ENCODE measurements at places on chromosomes 1 and 21. TPM values are rescaled to one million over a fixed set of nuclear protein-coding genes. Genes with fewer than 3 reads are reported as not detected.

TNNT2 gene
- 9.8 TPM for total RNA-seq

GRCh38 chr1:18646091-18646785 lies 15.6 kb downstream of the PAX7 start:
- H3K4me3 ChIP-seq = peak overlapping the region; percentile 28
- peaks cover 14% of the 10 kb centered on the region for H3K4me1 ChIP-seq
- H3K27me3 ChIP-seq = peaks cover 23% of the 10 kb centered on the region
- no peak for DNase-seq

- H3K27ac ChIP-seq = no peak overlapping the region
- H3K4me3 ChIP-seq = no peak overlapping the region
- H3K4me1 ChIP-seq = no peaks in the 10 kb centered on the region
- H3K27me3 ChIP-seq = no peaks in the 10 kb centered on the region
Observed at GRCh38 chr1:185446131-185446530, 129.1 kb upstream of the IVNS1ABP start.

LCK gene
- total RNA-seq = 6.4 TPM

GRCh38 chr1:204837440-204838084 lies 33.1 kb upstream of the NFASC start:
- H3K27me3 ChIP-seq = no peaks in the 10 kb centered on the region
- DNase-seq = no peak
- no peaks in the 10 kb centered on the region for H3K36me3 ChIP-seq
- H3K4me3 ChIP-seq = no peak overlapping the region
- H3K4me1 ChIP-seq = peaks cover 10% of the 10 kb centered on the region

LAMC2 gene
- total RNA-seq = 13.3 TPM

CHRNB2 gene
- 0.74 TPM for total RNA-seq

OR2L2 gene
- total RNA-seq = 0.25 TPM

GRCh38 chr1:10835822-10836421 lies 39.5 kb upstream of the CASZ1 start:
- no peak for DNase-seq
- H3K4me1 ChIP-seq = peaks cover 14% of the 10 kb centered on the region
- H3K27ac ChIP-seq = no peak overlapping the region
- H3K36me3 ChIP-seq = no peaks in the 10 kb centered on the region

- H3K27ac ChIP-seq = peak overlapping the region; percentile 100
- no peak for DNase-seq
- H3K36me3 ChIP-seq = no peaks in the 10 kb centered on the region
- H3K4me1 ChIP-seq = peaks cover 60% of the 10 kb centered on the region
- H3K4me3 ChIP-seq = peak overlapping the region; percentile 89
- no peaks in the 10 kb centered on the region for H3K27me3 ChIP-seq
Observed at GRCh38 chr1:15618655-15619525, 1.6 kb downstream of the DDI2 start.

- no peaks in the 10 kb centered on the region for H3K36me3 ChIP-seq
- peaks cover 83% of the 10 kb centered on the region for H3K4me1 ChIP-seq
- no peak overlapping the region for H3K27ac ChIP-seq
Observed at GRCh38 chr1:223837206-223837605, 8.5 kb downstream of the TP53BP2 start.

DCDC2B gene
- not detected for total RNA-seq

DNA sequence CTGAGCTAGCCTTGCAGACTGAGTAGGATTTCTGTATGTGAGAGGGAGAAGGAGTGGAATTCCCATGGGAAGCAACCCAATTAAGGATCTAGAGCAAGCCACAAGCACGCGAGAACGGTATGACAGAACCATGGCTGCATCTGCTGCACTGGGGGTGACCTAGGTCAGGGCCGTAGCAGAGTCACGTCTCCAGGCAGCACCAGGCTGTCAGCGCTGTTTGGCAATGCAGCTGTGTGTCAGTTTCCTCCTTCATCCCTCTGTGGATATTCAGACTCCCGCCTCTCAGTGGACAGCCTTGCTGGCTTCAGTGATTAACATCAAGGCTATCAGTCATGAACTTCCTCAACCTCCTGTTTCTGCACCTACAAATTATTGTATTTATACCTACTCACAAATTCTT lies 118.1 kb upstream of the PPP2R5A start:
- H3K27me3 ChIP-seq = no peaks in the 10 kb centered on the region
- no peak for DNase-seq
- H3K4me3 ChIP-seq = no peak overlapping the region
- H3K27ac ChIP-seq = no peak overlapping the region

OR2L3 gene
- not detected for total RNA-seq

- H3K27ac ChIP-seq = peak overlapping the region; percentile 96
- no peak for DNase-seq
- peaks cover 97% of the 10 kb centered on the region for H3K4me1 ChIP-seq
- no peaks in the 10 kb centered on the region for H3K36me3 ChIP-seq
- no peak overlapping the region for H3K4me3 ChIP-seq
Observed at GRCh38 chr1:27567146-27567526, 36.8 kb downstream of the AHDC1 start.

DNA sequence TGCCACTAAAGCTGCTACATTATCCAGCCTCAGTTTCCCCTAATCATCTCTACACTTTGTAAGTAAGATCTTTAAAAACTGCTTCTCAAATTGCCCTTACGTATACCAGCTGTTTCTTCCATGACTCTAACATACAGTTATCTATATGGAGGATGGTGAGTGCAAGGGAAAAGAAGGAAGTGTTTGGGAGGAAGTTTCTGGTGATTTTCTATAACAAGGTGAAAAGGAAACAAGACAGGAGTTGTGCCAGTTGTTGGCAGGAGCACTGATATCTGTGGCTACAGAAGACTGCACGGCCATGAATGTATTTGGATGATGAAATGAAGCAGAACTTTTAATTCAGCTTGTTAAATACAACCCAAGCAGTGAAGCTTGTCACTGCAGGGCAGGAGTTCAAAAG lies 32.3 kb upstream of the NHLH2 start:
- H3K27me3 ChIP-seq = no peaks in the 10 kb centered on the region
- H3K4me1 ChIP-seq = no peaks in the 10 kb centered on the region
- H3K36me3 ChIP-seq = no peaks in the 10 kb centered on the region
- H3K27ac ChIP-seq = no peak overlapping the region
- no peak overlapping the region for H3K4me3 ChIP-seq

- H3K4me1 ChIP-seq = peaks cover 44% of the 10 kb centered on the region
- H3K27me3 ChIP-seq = no peaks in the 10 kb centered on the region
- peak overlapping the region; percentile 95 for H3K27ac ChIP-seq
Observed at GRCh38 chr1:1020415-1021009, 592 bp downstream of the AGRN start.

DNA sequence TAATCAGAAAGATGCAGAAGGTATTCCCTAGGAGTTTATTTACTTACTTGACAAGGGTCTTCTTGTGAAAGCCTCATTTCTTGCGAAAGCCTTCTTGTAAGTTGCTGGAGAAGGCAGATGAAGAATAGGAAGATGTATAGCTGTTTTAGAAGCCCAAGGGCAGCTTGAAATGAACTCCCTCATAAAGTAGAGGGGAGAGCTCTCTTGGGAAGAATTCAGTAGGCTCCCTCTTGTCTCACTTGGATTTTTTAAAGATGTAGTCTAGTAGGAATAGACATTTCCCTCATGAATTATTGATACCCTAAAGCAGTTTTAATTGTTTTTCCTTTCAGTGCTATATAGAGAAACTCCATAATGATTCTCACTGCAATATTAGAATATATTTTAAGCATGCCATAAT lies 639.2 kb upstream of the CXADR start:
- no peaks in the 10 kb centered on the region for H3K27me3 ChIP-seq
- peaks cover 10% of the 10 kb centered on the region for H3K4me1 ChIP-seq
- no peak overlapping the region for H3K27ac ChIP-seq
- H3K36me3 ChIP-seq = no peaks in the 10 kb centered on the region

GRCh38 chr1:21630571-21631343 lies 38.4 kb downstream of the RAP1GAP start:
- H3K4me1 ChIP-seq = no peaks in the 10 kb centered on the region
- no peak for DNase-seq
- no peak overlapping the region for H3K4me3 ChIP-seq
- no peaks in the 10 kb centered on the region for H3K36me3 ChIP-seq
- H3K27me3 ChIP-seq = no peaks in the 10 kb centered on the region

- DNase-seq = no peak
- no peaks in the 10 kb centered on the region for H3K36me3 ChIP-seq
- no peak overlapping the region for H3K27ac ChIP-seq
- peaks cover 11% of the 10 kb centered on the region for H3K4me1 ChIP-seq
- H3K27me3 ChIP-seq = no peaks in the 10 kb centered on the region
Observed at GRCh38 chr1:163772246-163772645, 450.5 kb downstream of the NUF2 start.

NBPF19 gene
- 29.7 TPM for total RNA-seq

EVA1C gene
- total RNA-seq = 66.5 TPM

DNA sequence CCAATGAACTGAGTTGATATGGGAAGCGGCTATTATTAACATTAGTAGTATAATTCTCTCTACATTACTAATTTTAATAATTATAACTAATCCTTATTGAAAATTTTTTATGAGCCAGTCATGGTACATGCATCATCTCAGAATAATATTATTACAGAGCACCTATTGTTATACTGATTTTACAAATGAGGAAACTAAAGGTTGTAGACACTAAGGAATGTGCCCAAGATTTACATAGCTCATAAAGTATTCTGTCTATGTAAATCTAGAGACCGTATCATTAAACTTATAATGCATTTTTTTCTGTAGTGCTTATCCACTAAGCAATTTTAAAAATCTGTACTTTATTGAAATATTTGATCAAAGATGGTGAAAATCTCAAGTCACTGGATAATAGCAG lies 825.9 kb downstream of the PLA2G4A start:
- H3K27ac ChIP-seq = no peak overlapping the region
- H3K4me1 ChIP-seq = no peaks in the 10 kb centered on the region
- no peaks in the 10 kb centered on the region for H3K36me3 ChIP-seq
- no peaks in the 10 kb centered on the region for H3K27me3 ChIP-seq
- no peak overlapping the region for H3K4me3 ChIP-seq
- no peak for DNase-seq

DNA sequence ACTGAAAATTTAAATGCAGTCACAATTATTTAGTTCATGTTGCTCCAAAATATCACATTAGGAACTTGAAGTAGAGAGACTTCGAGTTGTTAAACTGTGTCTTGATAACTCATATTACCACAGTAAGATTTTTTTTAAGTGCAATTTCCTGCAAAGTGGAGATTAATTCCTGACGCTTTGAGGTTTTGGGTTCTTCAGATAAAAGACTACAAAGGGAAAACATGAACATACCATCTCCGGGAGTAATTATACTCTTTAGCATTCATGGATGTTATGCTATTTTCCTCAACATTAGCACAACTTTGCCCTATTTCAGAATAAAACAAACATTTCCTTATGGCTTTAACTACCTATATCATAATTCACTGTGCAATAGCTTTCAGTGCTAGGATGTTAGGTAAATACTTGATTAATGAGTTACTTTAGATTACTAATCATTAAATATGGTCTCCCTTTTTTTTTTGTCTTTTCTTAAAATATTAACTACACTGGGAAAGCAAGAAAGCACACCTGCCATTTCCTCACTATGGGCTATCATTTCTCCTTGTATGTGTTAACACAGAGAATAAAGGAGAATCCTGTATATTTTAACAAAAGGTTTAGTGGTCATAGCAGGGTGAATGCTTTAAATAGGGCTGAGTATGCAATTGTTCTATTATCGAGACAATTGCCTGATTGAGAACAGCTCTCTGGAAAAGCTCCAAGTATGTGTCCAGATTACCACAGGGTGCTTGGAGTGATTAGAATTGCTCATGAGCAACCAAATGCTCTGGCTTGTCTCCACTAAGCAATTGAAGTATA lies 252.5 kb upstream of the C1orf105 start:
- H3K27ac ChIP-seq = no peak overlapping the region
- DNase-seq = no peak
- H3K4me1 ChIP-seq = no peaks in the 10 kb centered on the region
- H3K27me3 ChIP-seq = no peaks in the 10 kb centered on the region

SLAMF9 gene
- total RNA-seq = not detected

GRCh38 chr21:16258844-16259611 lies 529.2 kb downstream of the USP25 start:
- H3K36me3 ChIP-seq = no peaks in the 10 kb centered on the region
- DNase-seq = no peak
- H3K4me3 ChIP-seq = no peak overlapping the region
- no peaks in the 10 kb centered on the region for H3K27me3 ChIP-seq

DNA sequence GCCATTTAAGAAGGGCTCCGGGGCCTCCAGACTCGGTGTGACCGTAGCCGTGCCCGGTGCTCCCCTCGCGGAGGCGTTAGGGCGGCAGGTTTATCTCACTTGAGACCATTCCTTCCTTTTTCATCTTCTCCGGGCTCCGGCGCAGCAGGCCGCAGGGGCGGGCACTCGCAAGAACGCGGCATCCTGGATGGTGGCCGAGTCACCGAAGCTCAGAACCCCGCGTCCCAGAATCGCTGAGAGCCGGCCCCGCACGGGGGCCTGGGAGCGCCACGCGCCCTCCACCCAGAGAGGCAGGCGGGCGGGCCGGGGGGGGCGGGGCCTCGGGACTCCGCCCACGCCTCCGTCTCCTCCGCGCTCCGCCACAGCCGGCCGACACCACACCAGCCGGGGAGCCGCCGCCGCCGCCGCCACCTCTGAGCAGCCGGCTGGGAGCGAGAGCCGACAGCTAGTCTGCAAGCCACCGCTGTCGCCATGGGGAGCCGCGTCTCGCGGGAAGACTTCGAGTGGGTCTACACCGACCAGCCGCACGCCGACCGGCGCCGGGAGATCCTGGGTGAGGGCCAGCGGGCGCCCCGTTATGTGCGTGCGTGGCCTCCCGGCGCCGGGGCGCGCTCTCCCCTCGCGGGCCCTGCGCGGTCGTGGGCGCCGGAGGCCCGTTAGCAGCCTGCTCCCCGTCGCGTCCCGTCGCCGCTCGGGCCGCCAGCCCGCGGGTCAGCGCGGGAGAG lies at the start of gene DEGS1:
Gene DEGS1, plus strand, starts transcription at position 375 of the 725 bp plus-strand sequence. Its CDS starts 97 bp downstream, at position 472.
- H3K27me3 ChIP-seq = no peaks in the 10 kb centered on the region
- H3K27ac ChIP-seq = peak within 1 kb of the TSS; percentile 94
- peak within 1 kb of the TSS; percentile 90 for H3K4me3 ChIP-seq
- DNase-seq = no peak
- H3K4me1 ChIP-seq = peaks cover 38% of the 10 kb centered on the region

DNA sequence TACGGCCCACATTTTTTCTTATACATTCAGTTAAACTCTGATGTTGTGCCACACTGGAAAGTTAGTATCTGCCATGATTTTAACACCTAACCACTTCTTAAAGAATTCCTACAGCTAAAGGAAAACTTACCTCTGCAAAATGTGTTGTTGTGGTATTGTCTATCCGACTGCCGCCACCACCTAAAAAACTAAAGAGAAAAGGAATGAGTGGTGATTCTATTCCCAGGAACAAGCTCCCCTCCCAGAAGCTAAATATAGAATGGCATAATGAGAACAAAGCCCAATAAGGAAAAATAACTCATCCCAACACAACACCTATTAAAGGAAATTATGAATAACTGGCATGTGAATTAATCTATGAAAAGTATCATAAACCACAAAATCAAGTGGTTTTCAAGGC lies 39.5 kb downstream of the RNF115 start:
- H3K4me1 ChIP-seq = peaks cover 12% of the 10 kb centered on the region
- no peaks in the 10 kb centered on the region for H3K36me3 ChIP-seq
- H3K27ac ChIP-seq = peak overlapping the region; percentile 42
- DNase-seq = no peak
- no peak overlapping the region for H3K4me3 ChIP-seq

DNA sequence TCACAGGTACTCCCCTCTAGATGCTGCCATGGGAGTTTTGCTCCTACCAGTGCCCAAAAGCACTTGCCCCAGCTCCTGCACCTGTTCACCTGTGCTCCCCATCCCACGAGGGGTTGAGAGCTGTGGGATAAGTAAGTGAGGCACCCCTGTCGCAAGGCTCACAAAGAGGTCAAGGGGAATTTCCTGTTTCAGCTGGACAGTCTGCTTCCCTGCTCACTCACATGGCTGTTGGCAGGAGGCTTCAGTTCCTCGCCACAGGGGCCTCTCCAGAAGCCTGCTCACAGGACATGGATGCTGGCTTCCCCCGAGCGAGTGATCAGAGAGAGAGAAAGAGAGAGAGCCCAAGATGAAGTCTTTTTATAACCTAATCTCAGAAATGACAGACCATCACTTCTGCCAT lies 8.7 kb upstream of the NCMAP start:
- no peaks in the 10 kb centered on the region for H3K27me3 ChIP-seq
- no peaks in the 10 kb centered on the region for H3K4me1 ChIP-seq
- no peaks in the 10 kb centered on the region for H3K36me3 ChIP-seq

ST6GALNAC5 gene
- 9.6 TPM for total RNA-seq
